Keratinocyte (primary cell): ENCODE measurements at places on chromosomes 2 and 18.
A peak's percentile ranks its signal among the peaks of the same experiment; 100 is the strongest.

DNA sequence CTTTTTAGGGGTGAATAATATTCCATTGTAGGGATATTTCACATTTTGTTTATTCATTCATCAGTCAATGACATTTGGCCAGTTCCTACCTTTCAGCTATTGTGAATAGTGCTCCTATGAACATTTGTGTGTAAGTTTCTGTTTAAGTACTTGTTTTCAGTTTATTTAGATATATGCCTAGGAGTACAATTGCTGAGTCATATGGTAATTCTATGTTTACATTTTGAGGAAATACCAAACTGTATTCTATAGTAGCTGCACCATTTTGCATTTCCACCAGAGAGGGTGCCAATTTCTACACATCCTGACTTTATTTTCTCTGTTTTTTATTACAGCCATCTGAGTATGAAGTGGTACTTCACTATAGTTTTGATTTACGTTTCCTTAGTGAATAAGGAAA, 54.4 kb upstream of the ZNF236 start:
- no peak for DNase-seq

DNA sequence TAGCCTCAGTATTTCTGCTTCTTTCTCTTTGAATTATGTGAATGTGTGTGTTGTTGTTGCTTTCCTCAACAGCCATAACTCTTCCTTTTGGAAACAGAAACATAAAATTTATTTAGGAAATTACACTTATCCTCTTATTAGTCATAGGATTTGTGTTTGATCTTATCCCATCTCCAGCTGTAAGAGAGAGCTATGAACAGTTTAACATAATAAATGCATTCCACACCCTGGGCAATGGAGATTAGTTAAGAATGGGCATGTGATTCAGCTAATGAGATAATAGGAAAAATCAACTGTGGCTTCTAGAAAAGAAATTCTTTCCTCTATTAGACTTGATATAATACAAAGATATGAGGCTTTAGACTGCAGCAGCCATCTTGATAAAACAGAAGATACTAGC, 55.0 kb downstream of the SCN7A start:
- no peak for DNase-seq

DNA sequence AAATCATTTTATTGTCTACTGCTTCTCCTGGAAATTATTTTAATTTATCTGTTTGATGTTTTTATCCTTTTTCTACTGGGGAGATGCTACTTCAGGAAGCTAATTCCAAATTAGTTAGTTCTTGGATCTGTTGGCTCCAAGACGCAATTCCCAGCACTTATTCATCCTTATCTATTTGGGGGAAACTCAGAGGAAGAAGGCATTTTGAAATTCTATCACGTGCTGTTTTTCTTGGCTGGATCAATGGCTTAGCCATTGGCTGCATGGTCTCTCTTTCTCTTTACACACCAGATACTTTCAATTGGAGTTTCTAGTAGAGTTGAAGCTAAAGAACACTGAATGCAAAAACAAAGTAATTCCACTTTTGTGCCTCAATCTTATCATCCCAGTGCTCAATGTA, 98.3 kb downstream of the RAPGEF4 start:
- no peak for DNase-seq

DNA sequence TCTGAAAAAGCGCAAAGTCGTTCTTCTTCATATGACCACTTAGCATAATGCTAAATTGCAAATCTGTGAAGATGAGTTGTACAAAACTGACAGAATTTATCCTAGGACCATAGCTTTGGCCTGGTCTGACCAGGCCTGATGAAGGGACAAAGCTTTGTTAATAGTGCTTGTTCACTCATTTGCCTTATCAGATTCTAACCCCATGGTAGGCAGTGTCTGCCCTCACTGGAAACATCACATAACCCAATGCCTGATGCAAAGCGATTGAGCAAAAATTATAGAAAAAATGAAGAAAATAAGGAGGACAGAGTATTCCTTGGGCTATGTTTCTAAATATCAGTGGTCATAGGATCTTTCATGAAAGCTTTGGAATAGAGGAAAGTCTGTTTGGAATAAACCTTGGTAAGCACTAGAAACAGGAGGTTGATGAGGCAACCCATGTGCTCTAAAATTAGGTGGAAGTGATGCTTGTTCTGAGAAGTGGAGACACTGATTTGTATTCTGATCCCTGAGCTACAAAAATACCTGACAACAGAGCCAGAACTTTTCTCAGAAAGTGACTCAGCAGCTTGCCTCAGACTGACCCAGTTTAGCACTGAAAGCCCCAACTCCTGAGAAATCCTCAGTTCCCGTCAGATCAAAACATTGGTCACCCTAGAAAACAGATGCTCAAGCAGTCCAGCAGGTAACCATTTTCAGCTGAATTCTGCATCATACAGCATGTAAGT, 131.4 kb upstream of the MAPRE2 start:
- DNase-seq: no peak

GRCh38 chr2:8740136-8740535, 58.3 kb downstream of the ID2 start:
- DNase-seq: no peak

- no peak for DNase-seq
These were observed 291.9 kb upstream of the SALL3 start for GRCh38 chr18:78687736-78688135.

DNA sequence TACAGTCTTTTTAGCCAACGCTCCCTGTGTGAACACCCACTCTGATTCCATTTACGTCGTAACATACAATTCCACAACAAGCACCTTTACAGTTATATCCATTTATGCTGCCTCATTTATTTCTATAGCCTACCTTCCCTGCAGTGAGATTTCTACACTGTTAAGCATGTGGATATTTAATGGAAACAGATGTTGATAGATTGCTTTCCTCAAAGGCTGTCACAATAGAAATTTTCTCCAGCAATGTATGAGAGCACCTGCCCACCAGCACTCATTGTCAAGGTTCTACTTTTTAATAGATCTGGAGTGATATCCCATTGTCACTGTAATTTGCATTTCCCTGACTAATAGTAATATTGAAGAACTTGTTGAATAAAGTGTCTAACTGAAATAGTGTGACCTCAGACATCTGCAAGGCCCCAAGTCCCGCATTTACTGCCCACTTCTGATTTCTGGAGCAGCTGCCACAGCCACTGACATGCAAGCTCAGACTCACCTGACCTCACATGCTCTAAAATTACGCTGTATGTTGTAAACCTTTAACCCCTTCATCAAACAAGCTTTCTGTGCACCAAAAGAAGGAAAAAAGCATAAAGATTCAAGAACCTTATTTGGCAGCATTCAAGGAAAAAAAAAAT, 295.1 kb downstream of the CNTNAP5 start:
- no peak for DNase-seq

- DNase-seq: no peak
These were observed 193.9 kb downstream of the SMAD2 start for GRCh38 chr18:47736376-47737140.

GRCh38 chr2:10984418-10985135, 72.8 kb downstream of the KCNF1 start:
- DNase-seq: no peak

GRCh38 chr18:48679236-48679635, 140.4 kb downstream of the CTIF start:
- DNase-seq: no peak

GRCh38 chr2:205776139-205776538, 93.8 kb downstream of the NRP2 start:
- no peak for DNase-seq

DNA sequence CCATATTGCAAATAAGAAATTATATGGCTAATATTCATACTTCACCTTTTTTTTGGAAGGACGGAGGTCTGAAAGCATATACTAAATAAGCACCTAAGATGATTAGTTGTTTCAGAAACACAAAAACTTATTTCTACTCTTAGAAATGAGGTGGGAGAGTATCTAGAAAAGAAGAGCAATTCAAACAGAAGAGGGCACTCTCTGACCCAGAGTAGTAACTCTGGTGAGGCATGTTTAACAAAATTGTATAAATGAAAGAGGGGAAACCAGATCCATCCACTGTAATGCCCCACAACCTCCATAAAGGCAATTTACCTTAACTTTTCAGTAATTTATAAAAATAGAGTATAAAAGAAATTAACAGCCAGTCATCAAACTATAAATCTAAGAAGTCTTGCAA, 669.6 kb upstream of the VRK2 start:
- DNase-seq: no peak

DNA sequence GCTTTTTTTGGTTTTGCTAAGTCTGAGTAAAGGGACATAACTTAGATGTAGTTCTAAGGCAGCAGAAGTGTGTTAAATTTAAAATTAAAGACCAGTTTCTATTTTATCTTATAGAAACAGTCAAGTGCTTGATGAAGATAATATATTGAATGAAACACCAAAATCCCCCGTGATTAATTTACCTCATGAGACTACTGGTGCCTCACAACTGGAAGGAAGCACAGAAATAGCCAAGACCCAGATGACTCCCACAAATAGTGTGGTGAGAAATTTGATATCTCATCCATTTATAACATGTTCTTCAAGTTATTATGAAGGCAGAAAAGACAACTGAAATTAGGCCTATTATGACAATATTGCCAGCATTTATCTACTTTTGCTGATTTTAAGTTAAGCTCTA, 45.6 kb downstream of the APLF start:
- no peak for DNase-seq

DNA sequence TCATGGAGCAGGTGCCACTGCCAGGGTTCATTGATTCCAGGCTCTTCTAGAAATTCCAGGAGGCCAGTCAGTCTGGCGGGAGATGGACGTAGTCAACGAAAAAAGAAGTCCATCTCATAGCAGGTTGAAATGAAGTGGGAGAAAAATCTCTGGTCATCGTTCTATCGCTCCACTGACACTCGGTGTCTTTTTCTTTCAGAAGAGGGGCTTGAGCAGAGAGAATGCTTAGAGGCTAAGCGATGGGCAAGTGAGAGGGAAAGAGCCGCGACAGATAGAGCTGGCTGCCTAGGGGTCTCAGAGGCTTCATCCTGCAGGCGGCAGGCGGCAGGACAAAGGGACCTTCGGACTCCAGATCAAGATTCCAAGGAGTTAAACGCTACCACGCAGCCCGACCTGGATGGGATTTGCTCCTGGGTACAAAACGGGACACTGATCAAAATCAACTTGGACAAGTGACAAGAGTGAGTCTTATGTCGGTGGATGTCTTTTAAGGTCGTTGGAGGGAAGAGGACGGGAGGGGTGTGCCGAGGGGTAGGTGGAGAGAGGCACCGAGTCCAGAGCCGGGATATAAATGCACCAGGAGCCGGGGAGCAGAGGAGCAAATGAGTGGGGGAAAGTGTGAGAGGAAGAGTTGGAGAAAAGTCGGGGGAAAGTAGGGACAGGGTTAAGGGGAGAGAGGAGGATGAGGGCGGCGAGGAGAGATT, 677 bp upstream of the TMEM178A start:
- DNase-seq: no peak

- no peak for DNase-seq
These were observed 99.2 kb downstream of the LDLRAD4 start for GRCh38 chr18:13317801-13318200.

DNA sequence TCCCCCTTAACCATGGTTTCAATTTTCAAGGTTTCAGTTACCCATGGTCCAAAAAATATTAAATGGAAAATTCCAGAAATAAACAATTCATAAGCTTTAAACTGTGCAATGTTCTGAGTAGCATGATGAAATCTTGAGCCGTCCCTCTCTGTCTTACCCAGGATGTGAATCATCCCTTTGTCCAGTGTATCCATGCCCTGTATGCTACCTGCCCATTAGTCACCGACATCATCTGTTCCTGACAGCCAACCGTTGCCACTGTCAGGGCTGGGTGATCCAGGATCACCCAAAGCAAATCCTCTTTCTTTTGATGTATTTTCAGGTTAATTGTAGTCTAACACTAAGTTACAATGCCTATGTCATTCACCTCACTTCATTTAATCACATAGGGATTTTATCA, 15.7 kb upstream of the OLA1 start:
- DNase-seq: peak; percentile 60

DNA sequence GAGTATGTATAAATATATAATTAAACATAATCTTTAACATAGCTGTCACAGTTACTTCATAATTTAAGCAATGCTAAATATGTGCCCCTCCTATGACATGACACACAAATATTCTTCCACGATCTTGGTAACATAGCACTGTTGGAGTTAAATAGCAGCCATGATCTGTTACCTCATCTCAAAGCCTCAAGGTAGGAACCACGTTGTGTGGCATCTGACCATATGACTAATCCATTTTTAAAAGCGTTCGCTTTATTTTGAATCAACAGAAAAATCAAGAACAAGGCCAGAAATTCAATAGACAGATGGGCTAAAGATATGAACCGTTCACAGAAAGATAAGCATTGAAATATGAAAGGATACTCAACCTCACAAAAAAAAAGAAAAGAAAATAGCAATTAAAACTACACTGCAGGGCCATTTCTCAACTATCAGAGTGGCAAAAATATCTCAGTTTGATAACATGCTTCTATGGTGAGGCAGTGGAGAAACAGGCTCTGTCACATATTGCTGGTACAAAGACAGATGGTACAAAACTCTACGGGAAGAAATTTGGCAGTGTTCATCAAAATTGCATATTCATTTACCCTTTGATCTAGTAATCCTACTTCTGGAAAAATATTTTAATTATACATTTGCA, 105.9 kb downstream of the TMX3 start:
- no peak for DNase-seq

DNA sequence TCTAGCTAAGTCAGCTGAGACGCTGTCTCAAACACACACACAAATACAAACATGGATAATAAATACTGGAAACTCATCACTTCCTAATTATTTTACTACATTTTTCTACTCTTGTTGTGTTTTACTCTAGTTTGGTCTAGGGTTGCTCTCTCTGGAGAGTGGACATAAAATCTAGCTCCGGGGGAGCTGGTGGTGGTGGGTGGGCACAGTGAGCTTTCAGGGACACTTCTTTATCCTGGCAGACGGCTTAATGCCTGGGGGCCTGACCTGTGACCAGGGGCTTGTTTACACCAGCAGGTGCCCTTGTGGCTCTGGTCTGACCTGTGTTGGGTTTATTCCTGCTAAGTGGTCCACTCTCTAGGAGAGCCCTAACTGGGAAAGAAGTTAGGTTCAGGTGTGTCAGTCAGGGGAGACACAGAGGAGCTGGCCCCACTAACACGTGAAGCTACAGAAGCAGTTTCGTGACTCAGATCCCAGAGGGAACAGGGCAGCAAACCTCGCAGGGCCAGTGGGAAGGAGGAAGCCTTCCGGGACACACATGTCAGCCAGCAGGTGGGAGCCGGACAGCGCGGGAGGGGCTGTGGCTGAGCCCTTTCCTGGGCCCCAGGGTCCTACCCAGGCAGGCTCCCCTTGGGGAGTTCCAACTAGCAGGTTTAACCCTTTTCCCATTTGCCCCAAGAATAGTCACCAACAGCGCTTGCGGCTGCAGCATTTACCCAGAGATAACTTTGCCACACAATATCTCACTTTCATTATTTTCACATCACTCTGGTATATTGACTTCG, 22.5 kb upstream of the BOK start:
- DNase-seq: no peak
